ENCODE measurements at places on chromosomes 2 and 18. TPM values are rescaled to one million over a fixed set of nuclear protein-coding genes. Genes with fewer than 3 reads are reported as not detected.
A peak's percentile ranks its signal among the peaks of the same experiment; 100 is the strongest.

DNA sequence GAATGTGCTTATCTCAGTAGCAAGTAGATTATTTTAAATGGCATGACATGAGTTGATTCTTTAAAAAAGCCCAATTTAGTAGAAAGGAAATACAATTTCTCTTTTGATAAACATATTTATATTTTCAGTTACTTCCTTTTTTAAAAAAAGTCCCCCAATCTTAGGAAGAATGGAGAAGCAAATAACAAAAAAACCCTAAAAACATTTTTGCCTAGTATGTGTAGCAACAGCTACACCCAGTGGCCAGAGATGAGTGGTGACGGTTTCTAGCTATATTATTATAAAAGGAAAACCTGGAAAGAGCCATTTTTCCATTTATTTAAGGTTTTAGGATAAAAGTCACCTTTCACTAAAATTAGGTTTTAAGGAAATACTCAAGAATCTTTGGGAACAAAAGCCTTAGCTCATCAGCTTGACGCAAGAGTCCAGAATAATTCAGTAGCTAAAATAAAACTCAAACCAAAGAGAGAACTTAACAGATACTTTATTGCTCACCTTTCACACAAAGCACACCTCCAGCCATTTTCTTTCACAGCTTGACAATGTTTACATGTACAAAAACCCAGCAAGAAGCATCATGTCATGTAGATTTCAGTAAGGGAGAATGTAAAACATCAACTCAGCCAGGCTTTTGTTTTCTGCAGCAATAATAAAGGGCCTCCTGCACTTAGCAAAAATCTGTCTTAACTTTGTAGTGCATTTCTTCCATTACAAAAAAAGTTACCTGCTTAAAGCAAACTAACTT lies 15.7 kb downstream of the FAM98A start:
- peak; percentile 37 for DNase-seq

The SLC5A7 gene
- total RNA-seq, result not detected

The RGPD8 gene
- total RNA-seq, result 8.7 TPM

GRCh38 chr18:49756671-49757362 lies 56.5 kb downstream of the ACAA2 start:
- DNase-seq, result no peak

DNA sequence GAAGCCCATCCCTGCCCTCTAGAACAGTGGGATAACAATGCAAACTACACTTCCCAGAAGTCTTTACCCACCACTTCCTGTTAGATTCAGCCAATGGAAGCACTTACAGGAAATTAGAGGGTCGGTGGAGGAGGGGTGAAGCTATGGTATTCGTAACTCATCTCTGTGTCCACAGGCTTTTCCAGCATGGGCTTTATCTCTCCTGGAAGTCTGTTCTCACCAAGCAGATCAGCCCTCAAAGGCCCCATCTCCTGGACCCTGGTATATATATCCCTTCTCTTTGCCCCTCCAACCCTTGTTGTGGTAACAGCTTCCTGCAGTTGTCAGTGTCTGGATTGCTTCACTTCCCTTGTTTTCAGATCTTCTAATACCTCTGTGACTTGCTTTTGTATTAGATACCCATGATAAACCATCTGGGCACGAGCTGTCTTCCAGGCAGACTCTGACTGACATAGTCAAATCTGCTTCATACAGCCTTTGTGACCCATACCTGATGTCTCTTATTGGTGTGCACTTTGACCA lies 475.0 kb upstream of the POU3F3 start:
- no peak for DNase-seq

GRCh38 chr2:240795916-240796510 lies 24.0 kb downstream of the KIF1A start:
- DNase-seq, result no peak

The MIB1 gene
- 36.5 TPM for total RNA-seq

- no peak for DNase-seq
Measured at GRCh38 chr2:16717477-16717876, 51.8 kb upstream of the CYRIA start.

DNA sequence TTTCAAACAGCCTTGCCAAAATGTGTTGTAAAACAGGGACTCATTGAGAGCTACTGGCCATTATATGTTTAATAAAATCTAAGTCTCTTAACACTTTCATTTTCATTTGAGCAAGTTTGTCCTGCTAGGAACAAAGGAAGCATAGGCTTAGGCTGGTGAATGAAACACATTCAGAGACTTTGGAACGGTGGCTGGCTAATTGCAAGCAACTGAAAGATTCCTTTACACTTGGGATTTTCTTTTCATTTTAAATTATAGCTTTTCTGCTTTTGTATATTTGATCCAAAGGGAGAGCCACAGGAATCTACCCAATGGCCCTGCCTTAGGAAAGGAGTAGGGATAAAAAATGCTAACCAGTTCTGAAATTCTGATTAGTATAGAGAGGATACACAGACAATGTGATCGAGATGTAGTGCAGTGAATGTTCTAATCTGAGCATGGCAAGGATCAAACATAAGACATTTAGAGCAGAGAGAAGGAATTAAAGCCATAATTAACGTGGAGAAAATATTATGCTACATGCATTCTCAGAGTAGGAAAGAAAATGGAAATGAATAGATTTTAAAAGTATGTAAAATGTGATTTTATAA lies 911.4 kb upstream of the SLC39A10 start:
- DNase-seq, result no peak

DNA sequence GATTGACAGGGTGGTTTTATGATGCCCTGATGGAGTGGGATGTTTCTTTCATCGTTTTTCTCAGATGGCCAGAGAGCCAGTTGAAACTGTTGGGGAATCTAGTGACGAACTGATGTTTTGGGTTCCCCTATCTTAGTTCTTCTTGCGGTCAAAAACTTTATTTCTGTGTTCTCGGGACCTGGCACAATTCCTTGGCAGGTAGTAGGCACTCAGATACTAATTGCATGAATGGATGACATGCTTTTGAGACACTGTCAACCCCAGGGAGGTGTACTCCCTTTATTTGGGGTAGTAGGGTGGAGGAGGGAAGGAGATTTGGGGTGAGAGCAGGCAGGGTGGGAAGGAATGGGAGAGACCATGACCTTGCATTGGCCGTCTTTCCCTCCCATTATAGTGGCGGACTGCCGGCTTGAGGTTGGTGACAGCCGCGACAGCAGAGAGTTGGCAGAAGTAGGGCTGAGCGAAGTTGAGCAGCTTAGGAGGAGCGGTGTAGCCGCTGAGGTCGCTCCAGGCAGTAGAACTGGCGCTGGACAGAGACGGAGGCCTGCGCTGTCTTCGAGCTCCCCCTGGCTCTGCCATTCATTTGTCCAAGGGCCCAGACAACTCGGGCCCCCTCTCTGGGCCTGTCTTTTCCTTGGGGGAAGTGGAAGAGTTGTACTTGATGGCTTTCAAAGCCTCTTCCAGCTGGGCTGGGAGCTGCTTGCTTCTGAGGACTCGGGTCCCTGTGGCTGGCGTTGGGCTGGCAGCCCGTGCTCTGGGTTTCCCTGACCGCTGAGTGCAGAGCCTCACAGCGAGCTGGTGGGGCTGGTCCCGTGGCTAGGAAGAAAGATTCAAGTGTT lies 2.6 kb downstream of the TET3 start:
- DNase-seq, result no peak

The EGR4 gene
- total RNA-seq, result not detected

- no peak for DNase-seq
Measured at GRCh38 chr2:144042751-144043150, 477.2 kb downstream of the ZEB2 start.

The GRHL1 gene
- total RNA-seq, result 0.76 TPM
